ENCODE measurements at places on chromosomes 13 and 19.

- no peak for DNase-seq
Measured at GRCh38 chr13:94382517-94382916, 97.0 kb downstream of the DCT start.

DNA sequence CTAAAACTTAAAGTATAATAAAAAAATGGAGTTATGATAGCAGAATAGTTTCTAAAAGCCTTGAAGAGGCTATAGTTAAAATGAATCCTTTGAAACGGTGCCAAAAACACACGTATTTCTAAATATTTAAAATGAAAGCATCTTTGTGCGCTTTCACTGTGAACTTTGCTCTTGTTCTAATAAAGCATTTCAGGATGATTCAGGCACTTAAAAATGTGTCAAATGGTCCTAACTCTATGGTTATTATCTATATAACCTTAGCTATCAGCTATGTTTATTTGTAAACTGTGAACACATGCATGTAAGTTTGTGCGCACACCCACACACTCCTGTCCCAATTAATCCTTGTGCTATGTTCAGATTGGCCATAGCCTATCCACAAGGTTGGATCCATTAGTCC, 124.5 kb downstream of the FLT1 start:
- no peak for DNase-seq

DNA sequence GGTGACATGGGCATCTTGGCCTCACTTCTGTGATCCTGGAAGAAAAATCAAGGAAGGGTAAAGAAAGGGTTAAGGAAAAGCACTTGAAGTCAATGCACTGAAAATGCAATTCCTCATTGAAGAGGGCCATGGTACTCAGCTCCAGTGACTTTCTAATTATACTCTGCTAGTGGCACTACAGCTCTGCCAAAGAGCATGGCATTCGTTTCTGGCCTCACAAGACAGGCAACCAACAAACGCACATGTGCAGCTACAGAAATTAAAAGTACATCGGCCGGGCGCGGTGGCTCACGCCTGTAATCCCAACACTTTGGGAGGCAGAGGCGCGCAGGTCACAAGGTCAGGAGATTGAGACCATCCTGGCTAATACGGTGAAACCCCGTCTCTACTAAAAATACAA, 21.8 kb downstream of the SACS start:
- DNase-seq: peak; percentile 39

DNA sequence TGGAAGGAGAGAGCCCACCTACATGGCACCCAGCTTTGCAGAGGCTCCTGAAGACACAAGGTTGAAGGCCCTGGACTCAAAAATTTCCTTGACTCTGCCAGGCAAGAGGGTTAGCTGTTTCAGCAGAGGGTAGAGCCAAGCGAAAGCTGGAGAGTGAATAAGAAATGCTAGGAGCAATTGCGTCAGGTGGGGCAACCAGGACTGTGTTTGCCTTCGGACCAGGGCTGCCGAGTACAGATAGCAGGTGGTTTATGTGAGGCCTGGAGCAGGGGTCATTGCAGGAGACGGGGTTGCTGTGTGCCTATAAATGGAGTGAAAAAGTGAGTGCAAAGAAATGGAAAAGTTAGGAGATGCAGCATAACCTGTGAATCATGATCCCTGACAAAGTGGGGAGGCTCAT, 59.1 kb downstream of the IRS2 start:
- DNase-seq: no peak

DNA sequence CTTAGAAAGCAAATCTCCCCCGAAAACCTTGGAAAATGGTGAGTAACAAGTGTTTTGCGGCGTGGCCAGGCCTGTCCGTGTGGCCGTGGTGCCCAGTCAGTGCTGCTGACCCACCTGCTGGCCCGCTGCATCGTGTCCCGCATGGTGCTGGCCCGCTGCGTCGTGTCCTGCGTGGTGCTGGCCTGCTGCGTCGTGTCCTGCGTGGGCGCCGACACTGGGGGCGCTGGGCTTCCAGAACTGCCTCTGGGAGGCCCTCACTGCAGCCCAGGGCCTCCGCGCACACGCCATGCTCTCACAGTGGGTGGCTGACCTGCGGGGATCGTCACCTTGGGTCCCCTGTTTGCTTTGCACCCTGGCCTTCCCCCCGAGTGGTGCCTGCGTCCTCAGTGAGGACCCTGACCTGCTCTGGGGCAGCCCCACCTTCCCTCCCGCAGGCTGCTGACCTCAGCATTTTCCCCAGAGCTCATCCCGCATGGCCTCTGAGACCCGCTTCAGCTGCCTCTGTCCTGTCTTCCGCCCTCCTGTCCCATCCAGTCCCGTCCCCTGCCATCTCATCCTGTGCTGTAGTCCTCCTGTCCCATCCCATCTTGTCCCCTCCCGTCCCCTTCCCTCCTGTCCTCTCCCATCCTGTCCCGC, 10.6 kb downstream of the PLEKHJ1 start:
- DNase-seq: no peak

DNA sequence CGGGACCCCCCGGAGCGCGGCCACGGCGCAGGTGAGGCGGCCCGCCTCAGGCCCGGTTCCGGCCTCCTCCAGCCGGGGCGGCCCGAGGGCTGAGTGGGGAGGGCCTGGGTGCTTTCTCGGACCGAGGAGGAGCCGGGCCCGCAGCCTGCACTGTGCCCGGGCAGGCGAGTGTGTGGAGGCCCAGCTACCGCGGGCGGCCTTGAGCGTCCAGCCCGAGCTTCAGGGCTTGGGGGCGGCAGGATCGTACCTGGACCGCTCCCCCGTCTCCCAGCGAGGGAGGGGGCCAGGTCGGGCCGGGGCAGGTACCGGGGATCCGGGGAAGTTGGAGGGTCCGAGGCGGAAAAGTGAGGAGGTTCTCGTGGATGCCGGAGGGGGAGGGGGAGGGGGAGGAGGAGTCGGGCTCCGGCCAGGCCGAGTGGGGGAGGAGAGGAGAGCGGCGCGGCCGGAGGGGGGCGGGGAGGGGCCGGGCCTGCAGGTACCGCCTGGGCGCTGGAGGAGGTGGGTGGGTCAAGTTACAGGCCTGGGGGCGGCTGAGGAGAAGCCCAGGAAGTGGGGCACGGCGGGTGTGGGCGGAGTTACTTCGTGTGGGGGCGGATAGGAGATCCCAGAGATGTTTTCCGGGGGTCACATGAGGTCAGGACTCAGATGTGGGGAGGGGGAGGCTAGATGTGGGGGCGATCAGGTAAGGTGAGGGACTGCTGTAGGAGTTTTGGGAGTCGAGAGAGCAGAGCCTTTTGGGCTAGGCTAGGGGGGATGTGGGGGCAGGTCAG, 545 bp downstream of the NACC1 start:
- no peak for DNase-seq

DNA sequence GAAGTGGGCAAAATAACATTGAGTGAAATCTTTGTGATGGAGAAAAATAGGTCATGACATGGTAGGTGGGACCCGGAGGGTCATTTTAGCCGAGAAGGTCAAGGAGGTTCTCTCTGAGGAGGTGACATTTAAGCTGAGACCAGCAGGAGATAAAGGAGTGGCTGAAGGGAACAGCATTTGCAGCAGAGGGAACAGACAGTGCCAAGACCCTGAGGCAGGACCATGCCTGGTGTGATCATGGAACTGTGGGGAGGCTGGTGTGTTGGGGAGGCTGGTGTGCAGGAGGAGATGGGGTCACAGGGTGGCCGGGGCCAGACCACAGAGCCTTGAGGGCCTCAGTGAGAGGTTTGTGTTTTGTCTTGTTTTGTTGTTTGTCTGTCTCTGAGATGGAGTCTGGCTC, 59.4 kb upstream of the KLF2 start:
- no peak for DNase-seq

DNA sequence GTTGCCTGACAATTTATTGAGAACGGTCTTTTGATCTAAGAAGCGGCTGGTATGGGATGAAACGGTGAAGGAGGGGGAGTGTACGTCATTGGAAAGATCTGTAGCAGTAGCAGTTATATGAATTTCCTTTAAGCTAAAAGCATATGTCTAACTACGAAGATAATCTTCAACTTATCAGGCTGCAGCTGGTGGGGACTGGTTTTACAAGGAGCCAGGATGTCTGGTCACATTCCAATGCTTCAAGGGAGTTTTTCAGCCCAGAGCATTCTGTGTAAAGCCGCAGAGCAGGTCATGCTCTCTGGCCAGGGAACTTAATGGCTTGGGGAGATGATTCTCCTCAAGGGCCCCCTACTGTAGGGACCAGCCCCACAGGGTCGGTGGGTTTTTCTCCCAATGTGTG, 29.2 kb downstream of the CLEC4M start:
- DNase-seq: no peak

GRCh38 chr19:40614622-40615411, 13.6 kb downstream of the LTBP4 start:
- DNase-seq: no peak

GRCh38 chr13:30504081-30504480, 38.3 kb upstream of the HMGB1 start:
- peak; percentile 10 for DNase-seq

DNA sequence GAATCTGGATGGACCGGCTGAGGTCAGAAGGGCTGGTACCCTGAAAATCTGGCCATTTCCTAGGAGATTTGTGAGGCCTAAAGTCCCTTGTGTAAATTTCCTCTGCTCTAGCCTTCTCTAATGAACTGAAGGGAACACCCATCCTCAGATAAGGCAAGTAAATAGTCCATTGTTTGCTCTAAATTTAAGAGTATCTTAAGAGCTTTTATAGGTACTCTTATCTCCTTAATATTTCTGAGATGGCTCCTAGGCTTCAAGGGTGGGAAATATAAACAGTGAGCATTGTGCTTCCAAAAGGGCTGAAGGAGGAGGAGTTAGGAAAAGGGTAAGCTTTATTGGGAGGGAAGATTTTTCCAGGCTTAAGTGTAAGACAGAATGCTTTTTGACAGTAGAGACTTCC, 148.7 kb upstream of the EDNRB start:
- no peak for DNase-seq

DNA sequence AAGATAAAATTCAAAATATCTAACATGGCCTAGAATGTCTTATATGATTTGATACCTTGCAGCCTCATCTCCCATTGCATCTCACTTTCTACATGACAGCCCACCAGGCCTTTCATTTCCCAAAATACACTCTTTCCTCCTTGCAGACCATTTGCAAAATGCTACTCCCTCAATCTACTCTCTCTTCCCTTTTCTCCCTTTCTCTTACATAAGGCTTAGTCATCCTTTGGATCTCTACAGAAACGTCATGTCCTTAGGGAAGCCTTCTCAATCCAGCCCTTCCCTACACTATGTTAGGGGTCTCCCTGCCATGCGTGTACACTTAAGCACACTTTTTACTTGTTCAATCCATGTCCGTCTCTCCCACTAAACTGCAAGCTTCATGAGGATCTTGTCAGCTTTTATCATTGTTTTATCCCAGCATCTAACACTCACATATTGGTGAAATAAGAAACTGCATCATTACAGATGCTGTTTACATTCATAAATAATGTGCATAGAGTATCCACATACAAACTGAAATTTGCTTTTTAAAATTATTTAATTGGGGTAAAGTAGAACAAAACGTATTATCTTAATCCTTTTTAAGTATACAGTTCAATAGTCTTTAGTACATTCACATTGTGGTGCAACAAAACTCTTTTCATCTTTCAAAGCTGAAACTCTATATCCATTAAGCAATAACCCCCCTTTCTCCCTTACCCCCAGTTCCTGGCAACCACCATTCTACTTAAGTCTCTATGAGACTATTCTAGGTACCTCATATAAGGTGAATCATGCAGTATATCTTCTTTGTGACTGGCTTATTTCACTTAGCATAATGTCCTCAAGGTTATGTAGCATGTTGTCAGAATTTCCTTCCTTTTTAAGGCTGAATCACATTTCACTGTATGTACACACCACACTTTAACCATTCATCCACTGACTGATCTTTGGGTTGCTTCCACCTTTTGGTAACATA, 11.5 kb upstream of the WBP4 start:
- no peak for DNase-seq
